ENCODE measurements at places on chromosomes 1 and 21.

DNA sequence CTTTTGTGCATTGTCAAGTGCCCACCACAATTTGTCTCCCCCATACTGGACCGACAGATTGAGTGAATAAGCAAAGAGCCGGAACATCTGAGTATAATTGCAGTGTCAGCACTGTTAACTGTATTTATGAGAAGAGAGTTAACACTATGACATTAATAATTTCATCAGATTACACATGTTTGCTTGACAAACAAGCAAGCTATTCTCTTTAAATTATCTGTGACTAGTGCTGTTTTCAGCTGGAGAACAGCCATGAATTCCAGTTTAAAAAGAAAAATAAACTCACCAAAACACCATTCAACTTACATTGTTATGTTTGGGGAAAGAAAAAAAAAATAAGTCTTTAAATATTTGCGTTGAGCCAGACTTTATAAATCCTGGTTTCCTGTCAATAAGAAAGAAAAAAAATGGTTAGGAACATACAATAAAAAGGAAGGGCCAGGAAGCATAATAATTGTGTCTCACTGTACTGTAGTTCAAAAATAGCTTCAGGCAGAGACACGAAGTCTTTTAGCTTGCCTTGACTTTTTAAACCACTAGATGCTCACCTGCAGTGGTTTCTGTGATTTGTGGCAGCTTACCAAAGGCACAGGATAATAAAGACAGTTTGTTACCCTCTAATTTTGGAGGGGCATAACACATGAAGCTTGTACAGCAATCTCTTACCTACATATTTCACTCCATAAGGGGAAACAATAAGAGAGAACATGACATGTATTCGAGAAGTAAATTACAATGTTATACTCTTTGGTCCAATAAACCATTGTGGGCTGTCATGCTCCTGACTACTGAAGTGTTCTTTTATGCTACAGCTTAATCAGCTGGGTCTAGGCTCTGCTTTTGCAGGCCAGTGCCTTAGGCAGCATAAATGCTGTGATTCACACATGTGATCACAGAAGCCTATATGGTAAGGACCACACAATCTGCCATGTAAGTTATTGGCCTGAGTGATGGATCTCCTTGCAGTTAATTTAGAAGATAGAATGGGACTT, 302.0 kb upstream of the ADGRL2 start:
- DNase-seq: no peak

DNA sequence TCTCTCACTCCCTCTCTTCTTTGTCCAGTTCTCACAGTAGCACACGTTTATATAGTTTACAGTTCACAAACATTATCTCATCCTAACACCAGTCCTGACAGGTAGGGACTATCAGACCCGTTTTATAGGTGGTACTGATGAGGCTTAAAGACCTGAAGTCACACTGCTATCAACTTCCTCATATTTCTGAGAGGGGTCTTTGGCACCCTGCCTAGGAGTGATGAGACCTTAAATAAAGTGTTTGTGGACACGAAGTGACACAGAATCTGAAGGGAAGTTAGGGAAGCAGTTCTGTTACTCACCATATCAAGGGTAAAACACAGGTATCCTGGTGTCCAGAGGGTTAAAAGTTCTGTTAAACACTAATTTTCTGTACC, 590 bp upstream of the TACSTD2 start:
- DNase-seq: no peak

- no peak for DNase-seq
Measured at GRCh38 chr1:184300446-184300845, 86.4 kb upstream of the C1orf21 start.

DNA sequence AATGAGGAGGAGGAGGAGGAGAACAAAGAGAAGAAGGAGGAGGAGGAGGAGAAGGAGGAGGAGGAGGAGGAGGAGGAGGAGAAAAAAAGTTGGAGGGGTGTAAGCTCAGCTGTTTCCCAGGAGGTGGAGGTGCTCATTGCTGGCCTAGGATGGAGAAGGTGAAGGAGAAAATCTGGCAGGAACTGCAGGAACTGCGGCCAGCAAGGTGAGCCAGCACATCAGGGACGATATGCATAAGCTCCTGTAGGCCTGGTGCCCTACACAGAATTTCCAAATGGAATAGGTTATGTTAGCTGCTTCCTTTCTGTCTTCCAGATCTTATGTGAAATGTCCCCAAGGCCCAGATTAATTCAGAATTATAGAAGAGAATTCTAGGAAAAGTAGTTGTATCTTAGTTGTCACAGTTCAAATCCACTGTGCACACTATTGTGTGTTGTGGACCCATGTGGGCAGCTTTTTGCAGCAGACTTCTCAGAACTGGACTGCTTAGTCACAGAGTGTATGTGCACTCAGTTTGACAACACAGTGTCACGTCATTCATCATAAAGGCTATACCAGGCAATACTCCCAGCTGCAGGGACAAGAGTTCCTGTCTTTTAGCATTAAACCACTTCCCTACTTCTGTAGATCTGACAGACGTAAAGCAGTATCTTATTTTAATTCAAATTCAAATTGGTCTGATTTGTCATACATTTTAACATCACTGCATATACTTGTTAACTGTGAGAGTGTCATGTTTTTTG, 303.7 kb downstream of the HLX start:
- DNase-seq: no peak

- no peak for DNase-seq
Measured at GRCh38 chr1:192808163-192808517, 699 bp upstream of the RGS2 start.

GRCh38 chr1:78032996-78033796, 12.6 kb upstream of the GIPC2 start:
- DNase-seq: no peak

- DNase-seq: no peak
Measured at GRCh38 chr1:235045034-235045690, 83.5 kb downstream of the TOMM20 start.

DNA sequence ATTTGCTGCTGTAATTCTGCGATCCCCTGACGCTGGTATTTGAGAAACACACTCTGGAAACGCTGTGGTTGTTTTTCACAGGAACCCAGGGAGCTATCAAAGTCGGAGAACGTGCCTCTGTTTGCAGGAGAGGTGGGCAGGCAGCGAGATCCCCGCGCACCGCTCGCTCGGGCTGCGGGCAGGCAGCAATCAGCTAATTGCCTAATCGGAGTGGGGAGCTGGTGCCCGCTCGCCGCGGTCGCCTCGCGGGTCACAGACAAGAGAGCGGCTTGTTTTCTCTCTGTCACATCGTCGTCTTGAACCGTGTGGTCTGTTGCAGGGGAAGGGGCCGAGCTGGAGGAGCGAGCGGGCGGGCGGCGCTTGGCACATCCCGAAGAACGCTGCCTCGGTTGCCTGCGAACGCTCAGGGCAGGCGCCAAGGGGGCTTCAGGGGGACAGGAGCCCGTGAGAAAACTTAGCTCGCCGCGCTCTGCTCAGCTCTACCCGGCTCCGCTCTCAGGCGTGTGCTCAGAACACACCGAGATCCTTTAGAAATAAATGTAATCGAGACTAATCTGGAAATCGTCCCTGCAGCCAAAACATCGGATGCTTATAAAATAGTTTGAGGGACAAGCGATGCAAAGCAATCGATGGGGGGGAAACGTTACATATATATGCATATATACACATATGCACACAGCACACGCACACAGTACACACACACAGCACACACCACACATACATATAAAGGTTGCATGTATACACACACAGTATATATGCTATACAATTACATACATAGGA, 93.6 kb upstream of the SMYD2 start:
- no peak for DNase-seq

- no peak for DNase-seq
Measured at GRCh38 chr1:162284206-162284955, 92.3 kb downstream of the SPATA46 start.

DNA sequence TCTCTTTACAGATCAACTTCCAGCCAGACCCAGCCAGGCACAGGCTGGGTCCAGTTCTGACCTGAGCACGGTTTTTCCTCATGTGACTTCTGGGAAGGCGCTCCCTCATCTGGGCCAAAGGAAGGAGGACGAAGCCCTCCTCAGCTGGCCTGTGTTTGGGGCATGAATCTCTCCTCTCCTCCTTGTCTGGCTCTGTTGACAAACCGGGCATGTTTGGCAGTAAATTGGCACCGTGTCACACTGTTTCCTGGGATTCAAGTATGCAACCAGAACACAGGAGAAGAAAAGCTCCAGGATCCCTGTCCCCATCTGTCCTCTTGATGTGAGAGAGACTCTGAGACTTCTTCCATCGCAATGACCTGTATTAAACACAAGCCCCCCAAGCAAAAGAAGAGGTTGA, 18.3 kb downstream of the NECAP2 start:
- DNase-seq: no peak

- DNase-seq: no peak
Measured at GRCh38 chr1:212236664-212237220, 48.5 kb upstream of the PPP2R5A start.

DNA sequence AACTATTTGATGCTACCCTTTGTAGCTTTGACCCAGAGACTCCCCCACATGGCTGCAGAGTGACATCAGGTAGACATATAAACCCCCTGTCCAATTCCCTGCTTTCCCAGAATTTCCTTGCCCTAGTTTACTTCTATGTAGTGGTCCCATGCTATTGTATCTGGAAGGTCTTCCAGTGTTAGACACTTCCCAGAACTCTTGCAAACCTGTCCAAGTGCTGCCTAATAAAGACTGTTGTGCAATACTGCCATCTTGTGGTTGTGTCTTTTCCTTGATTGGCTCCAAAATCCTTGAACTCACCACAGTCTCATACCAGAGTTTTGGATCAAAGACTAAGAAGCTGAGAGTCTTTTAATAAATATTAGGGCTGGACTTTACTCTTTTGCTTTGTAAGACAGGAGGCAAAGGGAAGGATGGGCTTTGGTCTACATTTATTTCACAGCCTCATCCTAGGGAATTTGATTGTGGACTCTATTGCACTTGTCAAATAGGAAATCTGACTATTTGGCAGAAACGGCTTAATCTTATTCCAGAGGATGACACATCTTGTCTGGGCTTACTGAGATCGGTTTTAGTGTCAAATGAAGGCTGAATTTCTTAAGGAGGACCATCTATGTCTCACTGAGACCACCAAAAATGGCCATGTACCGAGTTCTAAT, 169.9 kb downstream of the LRRC7 start:
- no peak for DNase-seq

DNA sequence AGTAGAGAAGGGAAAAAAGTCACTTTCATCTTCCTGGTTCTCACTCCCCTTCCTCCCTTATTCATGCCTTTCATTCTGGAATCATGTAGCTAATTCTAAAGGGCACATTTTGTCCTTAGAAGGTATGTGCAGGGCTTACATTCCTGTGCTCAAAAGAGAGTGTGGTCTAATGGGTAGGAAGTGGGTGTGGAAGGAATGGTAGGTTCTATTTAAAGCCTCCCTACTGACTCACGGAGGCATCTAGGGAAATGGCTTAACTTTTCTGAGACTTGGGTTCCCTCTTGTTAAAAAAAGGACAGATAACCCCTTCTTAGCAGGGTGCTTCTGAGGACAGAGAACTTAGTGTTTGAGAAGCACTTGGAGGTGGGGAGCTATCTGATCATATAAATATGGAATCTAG, 249.3 kb upstream of the DUSP10 start:
- DNase-seq: no peak
